ENCODE measurements at places on chromosomes 4 and X. TPM values are rescaled to one million over a fixed set of nuclear protein-coding genes. Genes with fewer than 3 reads are reported as not detected.

PCDH10 gene
- 0.32 TPM for total RNA-seq

CACNA1F gene
- 0.70 TPM for total RNA-seq

GPC4 gene
- 12.7 TPM for total RNA-seq

TLR2 gene
- total RNA-seq = 7.7 TPM

DCAF4L1 gene
- 0.05 TPM for total RNA-seq

MUC7 gene
- not detected for total RNA-seq

MSX1 gene
- total RNA-seq = 0.44 TPM

TECRL gene
- 0.55 TPM for total RNA-seq

TMSB15A gene
- total RNA-seq = not detected

DOK7 gene
- 0.39 TPM for total RNA-seq

OCRL gene
- 27.0 TPM for total RNA-seq

YIPF6 gene
- total RNA-seq = 43.4 TPM

ABLIM2 gene
- total RNA-seq = 15.0 TPM

SERTM2 gene
- total RNA-seq = 0.07 TPM

TRPC3 gene
- 1.0 TPM for total RNA-seq
